Mesothelial cell of epicardium (in vitro differentiated cells): ENCODE measurements at places on chromosomes 3 and 15.

GRCh38 chr15:101049856-101050622 lies 130.9 kb downstream of the LRRK1 start:
- peak; percentile 37 for DNase-seq
- H3K27ac ChIP-seq = no peak overlapping the region
- H3K27me3 ChIP-seq = no peaks in the 10 kb centered on the region
- peaks cover 15% of the 10 kb centered on the region for H3K4me1 ChIP-seq
- no peaks in the 10 kb centered on the region for H3K36me3 ChIP-seq

GRCh38 chr3:42157540-42158538 lies 66.7 kb downstream of the TRAK1 start:
- H3K27me3 ChIP-seq = no peaks in the 10 kb centered on the region
- no peak overlapping the region for H3K27ac ChIP-seq
- no peak overlapping the region for H3K4me3 ChIP-seq
- no peak for DNase-seq
- peaks cover 28% of the 10 kb centered on the region for H3K4me1 ChIP-seq

- H3K4me1 ChIP-seq = peaks cover 6% of the 10 kb centered on the region
- no peak for DNase-seq
- H3K27me3 ChIP-seq = peaks cover 33% of the 10 kb centered on the region
- H3K27ac ChIP-seq = no peak overlapping the region
- H3K36me3 ChIP-seq = no peaks in the 10 kb centered on the region
Observed at GRCh38 chr3:196638861-196639482, 522 bp upstream of the NRROS start.

GRCh38 chr3:172391592-172392302 lies 56.5 kb downstream of the GHSR start:
- no peak overlapping the region for H3K4me3 ChIP-seq
- H3K36me3 ChIP-seq = peaks cover 28% of the 10 kb centered on the region
- H3K27ac ChIP-seq = peak overlapping the region; percentile 48
- no peak for DNase-seq

DNA sequence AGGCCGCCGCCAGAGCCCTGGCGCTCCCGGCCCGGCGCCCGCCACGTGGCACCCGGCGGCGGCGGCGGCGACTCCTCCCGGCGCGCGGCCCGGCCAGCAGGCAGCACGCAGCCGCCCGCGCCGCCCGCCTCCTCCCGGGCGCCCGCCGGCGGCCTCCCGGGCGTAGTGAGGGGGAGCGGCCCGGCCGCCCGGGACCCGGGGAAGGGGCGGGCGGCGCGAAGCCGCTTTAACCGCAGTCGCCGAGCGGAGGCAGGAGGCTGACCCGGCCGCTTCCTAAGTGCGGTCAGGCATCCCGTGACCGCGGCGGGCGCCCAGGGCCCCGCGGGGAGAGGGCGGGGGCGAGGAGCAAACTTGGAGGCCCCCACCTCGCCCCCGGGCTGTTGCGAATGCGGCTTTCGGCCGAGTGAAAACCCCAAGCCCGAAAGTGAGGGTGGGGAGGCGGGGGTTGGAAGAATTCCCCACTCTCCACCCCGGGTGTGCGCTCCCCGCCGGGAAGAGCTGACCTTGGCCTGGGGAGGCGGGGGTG lies 1.7 kb upstream of the HES1 start:
- H3K4me1 ChIP-seq = peaks cover 58% of the 10 kb centered on the region
- H3K36me3 ChIP-seq = peaks cover 7% of the 10 kb centered on the region
- no peak overlapping the region for H3K27ac ChIP-seq
- no peak overlapping the region for H3K4me3 ChIP-seq
- DNase-seq = peak; percentile 56
- no peaks in the 10 kb centered on the region for H3K27me3 ChIP-seq

DNA sequence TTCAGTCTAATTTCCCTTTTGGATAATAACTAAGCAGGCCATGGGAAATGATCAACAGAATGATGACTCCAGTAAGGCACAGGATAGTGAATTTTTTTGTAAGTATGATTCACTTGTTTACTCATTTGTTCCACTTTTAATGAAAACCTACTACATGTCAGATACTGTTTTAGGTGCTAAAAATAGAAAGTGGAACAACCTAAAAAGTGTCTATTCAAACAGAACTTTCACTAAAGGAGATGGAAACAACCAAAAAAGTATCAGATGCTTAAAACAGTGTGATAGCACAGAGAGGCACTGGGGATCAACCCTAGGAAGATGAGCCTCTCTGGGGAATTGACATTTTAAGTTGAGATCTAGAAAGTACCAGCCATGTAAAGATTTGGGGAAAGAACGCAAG lies 11.1 kb downstream of the RYK start:
- DNase-seq = no peak
- H3K36me3 ChIP-seq = no peaks in the 10 kb centered on the region
- no peak overlapping the region for H3K27ac ChIP-seq
- H3K4me1 ChIP-seq = peaks cover 46% of the 10 kb centered on the region
- H3K27me3 ChIP-seq = no peaks in the 10 kb centered on the region

DNA sequence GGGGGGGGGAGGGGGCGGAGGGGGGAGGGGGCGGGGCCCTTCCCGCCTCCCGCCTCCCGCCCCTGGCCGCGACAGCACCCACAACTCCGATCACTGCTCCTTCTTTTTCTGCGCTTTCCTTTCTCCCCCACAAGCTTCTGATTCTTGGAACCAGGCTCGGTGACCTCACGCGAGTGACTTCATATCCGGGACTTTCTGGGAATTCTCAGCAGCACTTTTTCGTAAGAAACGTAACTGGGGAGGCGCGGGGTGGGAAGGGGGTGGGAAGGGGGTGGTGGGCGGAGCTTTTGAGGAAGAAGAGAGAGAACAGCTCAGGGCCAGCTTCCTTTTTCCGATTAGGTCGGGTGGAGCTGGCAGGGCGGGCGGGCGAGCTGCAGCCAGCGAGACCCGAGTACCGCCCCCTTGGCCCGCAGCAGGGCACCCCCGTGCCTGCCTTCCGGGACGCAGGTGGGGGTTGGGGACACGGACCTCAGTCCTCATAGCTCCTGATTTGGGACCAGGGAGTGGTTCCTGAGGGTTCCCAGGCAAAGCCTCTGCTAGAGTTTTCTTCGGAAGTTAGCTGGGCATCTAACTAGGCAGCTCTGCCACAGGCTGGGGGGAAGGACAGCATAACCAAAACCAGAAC lies 14.6 kb downstream of the XIRP1 start:
- peak overlapping the region; percentile 68 for H3K4me3 ChIP-seq
- peak overlapping the region; percentile 99 for H3K27ac ChIP-seq
- H3K4me1 ChIP-seq = peaks cover 51% of the 10 kb centered on the region
- no peaks in the 10 kb centered on the region for H3K27me3 ChIP-seq
- peak; percentile 75 for DNase-seq

DNA sequence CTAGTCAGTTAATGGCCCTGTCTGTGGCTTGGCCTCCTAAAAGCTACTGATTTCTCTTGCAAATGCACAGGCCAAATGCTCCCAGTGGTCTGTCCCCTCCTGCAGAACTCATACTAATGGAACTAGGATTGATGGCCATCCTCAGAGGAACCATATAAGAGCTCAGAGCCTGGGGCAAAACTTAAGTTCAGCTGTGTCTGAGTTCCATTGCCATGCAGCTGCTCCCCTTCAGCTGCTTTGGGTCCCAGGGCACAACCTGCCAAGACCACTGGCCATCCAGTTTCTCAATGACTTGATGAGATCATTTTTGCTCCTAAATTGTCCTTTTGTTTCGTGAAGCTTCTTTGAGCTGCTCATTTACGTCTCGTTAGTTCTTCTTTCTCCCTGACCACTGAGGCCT lies 529.5 kb upstream of the TBL1XR1 start:
- H3K36me3 ChIP-seq = no peaks in the 10 kb centered on the region
- no peaks in the 10 kb centered on the region for H3K27me3 ChIP-seq
- DNase-seq = no peak

DNA sequence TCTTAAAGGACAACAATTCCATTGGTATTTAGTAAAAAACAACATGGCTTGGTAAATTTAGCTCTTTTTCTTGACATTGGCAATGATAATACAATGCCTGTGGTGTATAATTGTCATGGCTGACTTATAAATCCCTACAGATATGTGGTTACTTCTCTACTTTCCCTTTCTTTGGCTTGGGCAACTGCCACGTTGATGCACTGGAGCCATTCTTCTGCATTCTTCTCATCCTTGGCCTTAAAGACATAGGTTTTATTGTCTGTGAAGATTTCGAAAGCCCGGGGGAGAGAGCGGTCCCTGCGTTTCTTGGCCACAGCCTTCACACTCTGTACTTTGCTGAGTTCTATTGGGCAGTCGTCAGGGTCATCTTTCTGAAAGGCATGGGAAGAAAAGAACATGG lies 101.1 kb upstream of the CCNL1 start:
- H3K4me1 ChIP-seq = peaks cover 17% of the 10 kb centered on the region
- H3K27me3 ChIP-seq = no peaks in the 10 kb centered on the region
- no peak overlapping the region for H3K27ac ChIP-seq
- no peaks in the 10 kb centered on the region for H3K36me3 ChIP-seq
- no peak for DNase-seq

DNA sequence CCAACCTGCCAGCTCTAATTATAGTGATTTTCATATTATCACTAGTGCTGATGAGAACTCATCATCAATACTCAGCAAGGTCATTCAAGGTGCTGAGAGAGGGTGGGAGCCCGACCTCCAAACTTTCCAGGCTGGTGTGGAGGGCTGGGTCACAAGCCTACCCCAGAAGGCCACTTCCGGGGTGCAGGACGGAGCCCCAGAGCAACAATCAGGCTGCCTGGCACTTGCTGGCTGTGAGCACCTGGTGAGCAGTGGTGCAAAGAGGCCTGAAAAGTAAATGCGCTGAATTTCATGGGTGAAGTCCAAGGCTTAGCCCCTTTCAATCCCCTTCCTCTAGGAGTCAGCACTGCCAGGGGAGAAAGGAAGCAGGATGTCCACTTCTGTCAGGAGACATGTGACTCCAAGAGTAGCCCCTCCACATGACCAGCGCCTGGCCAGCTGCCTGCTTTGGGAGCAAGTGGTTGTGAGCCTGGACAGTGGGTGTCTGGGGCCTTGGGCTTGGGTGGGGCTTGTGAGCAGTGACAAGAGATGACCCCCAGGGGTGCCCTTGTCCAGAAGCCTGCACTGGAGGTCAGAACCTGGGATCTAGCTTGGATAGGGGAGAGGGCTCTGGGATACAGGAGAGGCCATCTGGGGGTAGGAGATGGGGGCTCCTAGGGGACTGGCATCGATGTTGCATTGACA lies 165.0 kb upstream of the TLE3 start:
- H3K4me1 ChIP-seq = peaks cover 65% of the 10 kb centered on the region
- H3K27ac ChIP-seq = no peak overlapping the region
- DNase-seq = no peak
- H3K4me3 ChIP-seq = no peak overlapping the region

GRCh38 chr15:59519329-59519728 lies 81.3 kb downstream of the FAM81A start:
- no peaks in the 10 kb centered on the region for H3K4me1 ChIP-seq
- no peaks in the 10 kb centered on the region for H3K27me3 ChIP-seq
- H3K36me3 ChIP-seq = no peaks in the 10 kb centered on the region

DNA sequence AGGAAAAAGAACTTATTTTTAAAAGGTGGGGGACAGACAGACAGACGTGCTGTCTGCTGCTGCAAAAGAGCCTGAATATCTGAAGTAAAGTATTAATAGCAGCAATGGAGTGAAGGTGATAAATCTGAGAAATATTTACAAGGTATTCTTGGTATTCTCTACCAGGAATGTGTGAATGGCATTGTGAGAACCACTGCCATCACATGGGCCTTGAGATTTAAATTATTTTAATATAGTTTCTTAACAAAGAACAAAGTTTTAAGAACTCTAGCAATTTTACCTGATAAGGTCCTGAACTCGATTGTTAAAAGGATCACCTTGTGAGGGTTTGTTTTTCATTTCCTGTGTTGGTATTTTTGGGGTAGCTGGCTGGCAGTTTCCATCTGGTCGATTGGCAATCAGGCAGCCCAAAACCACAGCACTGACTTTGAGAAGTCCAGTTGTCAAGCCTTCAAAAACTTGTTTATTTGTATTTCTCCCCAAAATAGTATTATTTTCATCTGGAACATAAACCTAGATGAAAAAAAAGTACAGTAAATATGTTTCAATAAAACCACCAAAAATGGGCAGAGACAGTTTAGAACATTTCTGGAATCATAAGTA lies 97.3 kb downstream of the ISL2 start:
- no peaks in the 10 kb centered on the region for H3K27me3 ChIP-seq
- peaks cover 9% of the 10 kb centered on the region for H3K36me3 ChIP-seq
- no peak for DNase-seq
- no peak overlapping the region for H3K4me3 ChIP-seq
- no peak overlapping the region for H3K27ac ChIP-seq

GRCh38 chr3:47949979-47950378 lies 66.2 kb downstream of the MAP4 start:
- H3K36me3 ChIP-seq = peaks cover 4% of the 10 kb centered on the region
- H3K4me1 ChIP-seq = peaks cover 16% of the 10 kb centered on the region
- H3K27me3 ChIP-seq = no peaks in the 10 kb centered on the region
- no peak for DNase-seq
- H3K27ac ChIP-seq = peak overlapping the region; percentile 11

GRCh38 chr3:40899286-40899712 lies 300.0 kb upstream of the CTNNB1 start:
- no peak overlapping the region for H3K4me3 ChIP-seq
- H3K27ac ChIP-seq = no peak overlapping the region

- H3K4me1 ChIP-seq = peaks cover 3% of the 10 kb centered on the region
- DNase-seq = no peak
- H3K36me3 ChIP-seq = no peaks in the 10 kb centered on the region
- H3K4me3 ChIP-seq = no peak overlapping the region
Observed at GRCh38 chr3:115498421-115498820, 124.9 kb upstream of the GAP43 start.

DNA sequence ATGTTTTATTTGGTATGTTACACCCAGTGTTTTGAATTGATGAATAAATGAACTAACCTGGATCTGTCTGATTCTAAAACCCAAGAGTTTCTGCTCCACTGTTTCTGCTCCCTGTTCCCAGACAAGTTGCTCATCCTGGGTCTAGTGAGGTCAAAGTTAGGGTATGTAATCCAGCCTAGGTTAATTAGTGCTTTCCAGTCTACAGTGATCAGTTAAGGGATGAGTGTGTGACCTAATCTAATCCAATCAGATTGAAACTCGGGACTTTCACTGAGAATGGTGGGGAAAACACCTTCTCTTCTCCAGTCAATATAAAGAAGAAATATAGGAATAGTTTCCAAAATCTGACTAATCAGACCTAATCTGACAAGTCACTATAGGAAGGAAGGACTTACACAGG lies 27.8 kb upstream of the RHCG start:
- no peak for DNase-seq
- no peak overlapping the region for H3K27ac ChIP-seq
- no peaks in the 10 kb centered on the region for H3K36me3 ChIP-seq
- H3K4me1 ChIP-seq = no peaks in the 10 kb centered on the region
- H3K4me3 ChIP-seq = no peak overlapping the region
- H3K27me3 ChIP-seq = peaks cover 42% of the 10 kb centered on the region

DNA sequence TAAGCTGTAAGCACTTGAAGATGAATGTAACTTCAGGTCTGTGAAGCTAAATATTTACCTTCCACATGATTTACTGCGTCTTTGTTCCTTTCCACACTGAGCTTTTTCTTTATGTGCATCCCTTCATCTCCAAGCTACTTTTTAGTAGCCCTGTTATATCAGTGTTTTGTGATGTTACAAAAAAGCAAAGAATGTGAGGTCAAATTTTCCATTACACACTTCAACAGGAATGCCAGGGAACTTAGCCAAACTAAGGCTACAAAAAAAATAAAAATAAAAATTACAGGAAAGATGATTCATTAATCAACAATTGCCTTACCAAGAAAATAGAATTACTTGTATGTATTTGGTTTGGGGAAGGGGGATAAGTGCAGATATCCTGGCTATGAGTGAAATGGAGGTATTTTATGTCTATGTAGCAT lies 73.0 kb downstream of the FILIP1L start:
- H3K4me1 ChIP-seq = peaks cover 47% of the 10 kb centered on the region
- peak overlapping the region; percentile 99 for H3K27ac ChIP-seq
- no peaks in the 10 kb centered on the region for H3K27me3 ChIP-seq

- no peak overlapping the region for H3K27ac ChIP-seq
- no peak for DNase-seq
Observed at GRCh38 chr3:7238565-7239295, 377.8 kb downstream of the GRM7 start.
